ENCODE measurements at places on chromosomes 11 and 22. TPM values are rescaled to one million over a fixed set of nuclear protein-coding genes. Genes with fewer than 3 reads are reported as not detected.

DNA sequence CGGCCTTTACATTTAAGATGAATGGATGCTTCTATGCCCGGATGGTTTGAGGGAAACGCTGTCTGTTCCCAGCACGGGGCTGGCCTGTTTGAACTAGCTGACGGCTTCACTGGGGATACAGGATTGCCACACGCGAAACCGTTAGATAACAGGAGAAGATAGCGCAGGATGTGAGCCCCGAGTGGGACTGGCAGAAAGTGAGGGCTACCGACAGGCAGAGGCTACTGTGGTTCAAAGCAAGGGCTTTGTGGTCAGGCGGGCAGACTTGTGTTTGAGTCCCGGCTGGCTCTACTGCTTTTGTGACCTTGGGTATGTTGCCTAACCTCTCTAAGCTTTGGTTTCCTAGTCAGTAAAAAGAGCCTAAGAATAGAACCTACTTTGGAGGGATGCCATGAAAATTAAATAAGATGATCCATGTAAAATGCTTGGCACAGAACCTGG lies 2.8 kb upstream of the OAF start:
- DNase-seq = no peak

- no peak for DNase-seq
Measured at GRCh38 chr11:82750643-82751139, 17.0 kb upstream of the FAM181B start.

GRCh38 chr22:30210235-30210909 lies 36.2 kb downstream of the LIF start:
- DNase-seq = no peak

EI24 gene
- total RNA-seq = 21.9 TPM

GRCh38 chr11:65419772-65420481 lies 2.7 kb upstream of the NEAT1 start:
- DNase-seq = peak; percentile 56

C22orf23 gene
- not detected for total RNA-seq

GRCh38 chr11:107756553-107756952 lies 44.7 kb upstream of the SLN start:
- no peak for DNase-seq

DNA sequence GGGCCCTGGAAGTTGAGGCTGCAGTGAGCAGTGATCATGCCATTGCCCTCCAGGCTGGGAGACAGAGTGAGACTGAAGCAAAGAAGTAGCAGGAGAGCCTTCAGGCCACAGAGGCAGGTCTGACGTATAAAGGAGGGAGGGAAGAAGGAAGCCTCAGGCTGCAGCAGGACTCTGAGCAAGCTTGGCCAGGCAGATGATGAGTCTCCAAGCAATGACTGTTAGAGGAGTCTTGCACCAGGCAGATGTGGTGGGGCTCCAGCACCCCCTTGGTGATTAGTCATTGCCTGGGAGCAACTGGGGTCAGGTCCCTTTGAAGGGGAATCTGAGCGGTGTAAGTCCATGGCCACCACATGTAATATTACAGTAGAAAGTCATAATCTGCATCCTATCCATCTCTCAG lies 36.6 kb upstream of the NFAM1 start:
- DNase-seq = no peak

HIRA gene
- 24.9 TPM for total RNA-seq

- no peak for DNase-seq
Measured at GRCh38 chr11:19316434-19316833, 75.7 kb upstream of the E2F8 start.

DNA sequence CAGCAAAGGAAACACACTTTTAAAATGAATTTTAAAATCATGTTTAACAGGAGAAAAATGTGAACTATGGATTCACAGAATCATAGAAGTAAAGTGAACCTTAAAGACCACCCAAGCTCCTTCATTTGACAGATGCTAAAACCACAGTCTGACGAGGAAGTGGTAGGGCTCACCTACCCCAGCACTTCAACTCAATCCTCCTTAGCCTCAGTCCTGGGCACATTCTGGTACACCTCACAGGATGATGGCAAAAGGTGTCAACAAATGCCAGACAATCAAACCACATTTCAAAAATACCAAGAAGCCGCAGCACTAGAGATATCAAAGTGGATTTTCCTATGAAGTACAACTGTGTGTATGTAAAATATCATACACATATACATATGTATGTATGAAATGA lies 43.1 kb downstream of the PITPNB start:
- no peak for DNase-seq

DNA sequence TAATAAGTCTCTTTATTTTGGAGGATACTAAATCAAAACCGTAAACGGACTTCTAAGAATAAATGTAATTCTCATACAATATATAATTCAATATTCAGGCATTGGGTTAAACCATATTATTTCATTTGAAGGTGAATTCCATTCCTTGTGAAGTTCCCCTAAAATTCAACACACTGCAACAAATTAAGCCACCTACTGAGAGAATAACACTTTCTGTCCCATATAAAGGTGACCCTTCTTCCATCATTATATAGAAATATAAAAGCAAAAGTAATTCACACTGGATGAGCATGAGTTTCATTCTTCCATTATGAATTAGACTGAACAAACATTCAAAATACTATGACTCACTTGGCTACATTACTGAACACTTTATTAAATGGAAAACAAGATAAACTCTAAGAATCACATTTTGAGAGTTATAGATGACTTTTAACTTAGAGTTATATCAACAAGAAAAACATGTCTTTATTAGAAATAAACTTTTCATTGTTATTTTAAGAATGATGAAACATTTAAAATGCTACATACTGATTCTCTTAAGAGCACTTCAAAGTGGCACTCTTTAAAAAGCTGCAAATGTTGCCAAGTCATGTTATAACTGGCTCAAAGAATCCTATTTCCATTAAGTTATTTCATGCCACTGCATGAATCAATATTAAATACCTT lies 2.8 kb downstream of the SESN3 start:
- DNase-seq = no peak

LMO1 gene
- not detected for total RNA-seq

DNA sequence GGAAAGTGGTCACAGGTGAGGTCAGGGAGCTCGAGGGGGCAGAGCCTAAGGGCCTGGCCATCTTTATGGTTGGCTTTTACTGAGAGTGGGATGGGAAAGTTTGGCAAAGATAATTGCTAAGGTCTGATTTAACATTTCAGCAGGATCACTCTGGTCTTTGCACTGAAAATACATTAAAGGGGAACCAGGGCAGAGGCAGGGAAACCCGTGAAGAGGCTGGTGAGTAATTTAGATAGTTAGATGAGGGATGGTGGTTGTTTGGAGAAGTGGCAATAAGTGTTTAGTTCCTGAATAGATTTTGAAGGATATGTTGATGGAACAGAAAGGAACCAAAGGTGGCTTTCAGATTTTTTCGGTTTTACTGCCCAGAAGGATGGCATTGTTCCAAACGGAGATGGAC lies 50.8 kb downstream of the SCN3B start:
- DNase-seq = no peak

GRCh38 chr22:35840302-35840739 lies 122.6 kb downstream of the APOL5 start:
- DNase-seq = no peak

TRMT112 gene
- 95.4 TPM for total RNA-seq

TRIM6 gene
- total RNA-seq = not detected

GRCh38 chr11:89125298-89125697 lies 52.4 kb upstream of the TYR start:
- no peak for DNase-seq

DNA sequence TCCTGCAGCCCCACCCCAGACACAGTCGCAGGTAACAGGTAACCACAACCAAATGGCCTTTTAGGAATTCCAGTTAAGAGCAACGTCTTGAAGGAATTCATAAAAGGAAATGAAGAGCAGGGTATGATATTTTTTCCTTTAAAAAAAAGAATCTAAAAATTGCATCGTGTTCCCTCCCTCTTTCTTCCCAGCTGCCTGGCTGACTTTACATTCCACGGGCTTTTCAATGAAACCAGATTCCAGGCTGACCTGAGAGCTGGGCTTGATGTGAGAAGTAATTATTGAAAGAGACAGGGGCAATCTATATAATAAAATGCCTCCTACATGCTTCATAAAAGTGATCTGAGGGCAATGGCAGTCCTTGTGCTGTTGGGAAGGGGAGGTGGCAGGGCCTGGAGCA lies 57.3 kb upstream of the EIF3D start:
- no peak for DNase-seq

GRCh38 chr11:17703951-17704350 lies 15.4 kb upstream of the MYOD1 start:
- DNase-seq = no peak

DNA sequence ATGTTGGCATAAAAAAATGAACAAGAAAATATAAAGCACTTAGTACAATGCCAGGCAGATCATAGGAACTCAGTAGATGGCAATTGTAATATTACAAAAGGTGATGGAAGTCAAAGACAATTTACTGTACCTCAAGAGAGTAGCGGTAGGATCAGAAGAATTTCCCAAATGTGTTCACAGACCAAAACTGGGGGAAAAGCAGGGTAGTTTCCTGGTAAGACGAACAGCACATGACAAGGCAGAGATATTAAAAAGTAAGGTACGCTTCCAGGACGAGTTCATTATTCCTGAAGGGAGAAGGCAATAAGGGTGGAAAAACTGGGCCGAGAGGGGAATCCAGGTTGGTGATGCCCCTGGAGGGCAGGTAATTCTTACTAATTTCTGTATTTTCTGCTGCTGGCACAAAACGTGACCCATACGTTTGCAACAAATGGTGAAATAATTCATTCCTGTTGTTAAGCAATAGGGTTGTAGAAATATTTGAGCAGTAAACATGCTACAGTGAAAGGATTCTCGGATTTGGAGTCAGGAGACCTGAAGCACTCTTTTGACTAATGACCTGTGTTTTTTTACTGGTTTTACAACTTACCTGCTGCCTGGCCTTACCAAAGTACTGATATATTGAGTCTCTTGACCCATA lies 786 bp upstream of the ANKRD42 start:
- no peak for DNase-seq

SCGB1C1 gene
- not detected for total RNA-seq

HTR3A gene
- not detected for total RNA-seq

RFPL3 gene
- total RNA-seq = not detected

DNA sequence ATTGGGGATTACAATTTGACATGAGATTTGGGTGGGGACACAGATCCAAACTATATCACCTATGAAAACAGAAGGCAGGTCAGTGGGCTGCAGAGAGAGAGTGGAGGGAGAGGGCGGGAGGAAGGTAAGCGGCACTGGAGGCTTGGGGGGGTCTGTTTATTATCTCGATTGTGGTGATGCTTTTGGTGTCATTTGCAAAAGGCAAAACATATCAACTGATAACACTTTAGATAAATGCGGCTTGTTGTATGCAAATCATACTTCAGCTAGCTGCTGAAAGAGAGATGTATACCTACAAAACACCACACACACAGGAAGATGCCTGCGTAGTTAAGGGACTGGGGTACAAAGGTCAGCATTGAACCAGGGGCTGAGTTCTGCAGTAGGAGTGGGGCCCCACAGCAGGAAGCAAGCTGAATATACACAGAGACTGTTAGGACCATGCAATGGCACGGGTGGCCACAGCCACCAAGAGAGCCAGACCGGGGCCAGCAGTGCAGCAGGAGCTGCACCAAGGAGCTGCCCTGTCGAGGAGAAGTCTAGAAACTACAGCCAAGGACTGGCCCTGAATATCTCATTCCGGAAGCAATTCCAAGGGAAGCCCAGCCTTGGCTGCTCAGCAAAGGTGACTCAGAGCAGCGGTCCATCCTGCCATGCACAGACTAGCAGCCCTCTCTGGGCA lies 23.8 kb upstream of the TOLLIP start:
- DNase-seq = no peak

GRCh38 chr11:69462106-69462951 lies 19.1 kb upstream of the LINC01488 start:
- DNase-seq = no peak

DNA sequence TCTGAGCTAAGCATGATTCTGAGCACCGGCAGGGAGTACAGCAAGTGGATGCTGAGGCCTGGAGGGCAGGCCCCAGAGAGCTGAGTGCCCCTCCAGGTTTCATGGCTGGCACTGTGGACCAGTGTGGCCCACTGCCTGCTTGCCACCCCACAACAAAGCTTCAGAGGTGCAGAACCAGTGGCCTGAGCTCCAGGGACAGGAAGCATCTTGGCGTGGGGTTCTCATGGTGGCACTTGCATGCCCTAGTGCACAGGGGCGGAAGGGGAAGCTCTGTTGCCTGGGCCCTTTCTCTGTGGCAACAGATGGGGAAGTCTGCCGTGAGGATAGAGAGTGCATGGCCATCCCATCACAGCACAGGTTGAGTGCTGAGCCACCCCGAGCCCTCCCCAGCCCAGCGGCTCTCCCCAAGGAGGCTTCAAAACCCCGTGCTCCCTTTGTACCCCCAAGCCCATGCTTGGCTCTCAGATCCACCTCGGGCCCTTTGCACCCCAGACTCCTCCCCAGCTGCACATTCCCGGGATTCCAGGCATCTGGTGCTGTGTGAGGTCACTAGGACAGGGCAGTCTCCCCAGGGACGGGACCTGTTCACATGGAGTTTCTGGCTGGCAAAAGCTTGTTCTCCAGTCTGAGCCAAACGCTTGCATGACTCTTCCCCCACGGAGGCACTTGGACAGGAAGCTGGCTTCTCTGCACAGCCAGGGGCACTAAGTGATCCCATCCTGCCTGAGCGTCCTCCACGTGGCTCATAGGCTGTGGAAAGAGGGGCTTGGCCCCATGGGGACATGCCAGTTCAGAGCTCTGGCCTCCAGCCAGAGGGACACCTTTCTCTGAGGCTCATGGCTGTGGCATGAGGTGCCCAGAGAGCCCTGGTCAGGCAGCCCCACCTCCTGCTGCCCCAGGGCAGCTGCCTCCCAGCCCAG lies 4.2 kb downstream of the SLC25A1 start:
- no peak for DNase-seq

GRCh38 chr11:82003671-82004515 lies 729.8 kb downstream of the FAM181B start:
- DNase-seq = no peak

DNA sequence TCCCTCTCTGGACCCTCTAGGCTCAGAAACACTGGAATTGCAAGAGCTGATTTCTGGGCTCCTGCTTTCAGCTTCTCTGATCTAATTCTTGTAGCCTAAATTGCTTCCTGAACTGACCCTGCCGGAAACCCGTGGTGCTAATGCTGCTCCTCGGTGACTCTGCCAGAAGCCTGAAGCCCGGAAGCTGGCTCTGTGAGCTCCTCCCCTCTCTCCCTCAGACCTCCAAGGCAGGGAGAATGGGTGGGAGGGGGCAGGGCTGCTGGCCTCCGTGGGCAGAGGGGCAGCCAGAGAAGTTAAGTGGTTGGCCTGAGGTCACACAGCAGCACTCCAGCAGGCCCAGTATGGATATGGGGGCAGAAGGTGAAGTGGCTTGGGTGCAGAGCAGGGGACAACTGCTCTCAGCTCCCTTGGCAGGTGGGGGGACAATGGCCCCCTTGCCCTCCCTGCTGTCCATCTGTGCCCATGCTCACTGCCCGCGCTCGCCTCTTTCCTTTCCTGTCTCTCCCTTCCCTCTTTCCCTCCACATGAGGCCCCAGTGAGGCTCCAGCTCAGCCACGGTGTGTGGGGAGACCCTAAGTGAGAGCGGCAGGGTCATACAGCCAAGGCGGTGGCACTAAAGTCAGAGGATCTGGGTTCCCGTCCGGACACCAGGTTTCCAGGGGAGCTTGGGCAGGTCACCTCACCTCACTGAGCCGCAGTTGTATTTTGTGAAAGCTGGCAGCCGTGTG lies 16.2 kb downstream of the CAPN5 start:
- DNase-seq = peak; percentile 11
